ENCODE measurements at places on chromosomes 3 and 15.

GRCh38 chr3:108041253-108041652 lies 49.6 kb downstream of the CD47 start:
- no peak for DNase-seq

GRCh38 chr3:49133226-49133951 lies 539 bp upstream of the LAMB2 start:
- peak; percentile 94 for DNase-seq

GRCh38 chr15:98650417-98651035 lies 2.2 kb downstream of the IGF1R start:
- peak; percentile 38 for DNase-seq

DNA sequence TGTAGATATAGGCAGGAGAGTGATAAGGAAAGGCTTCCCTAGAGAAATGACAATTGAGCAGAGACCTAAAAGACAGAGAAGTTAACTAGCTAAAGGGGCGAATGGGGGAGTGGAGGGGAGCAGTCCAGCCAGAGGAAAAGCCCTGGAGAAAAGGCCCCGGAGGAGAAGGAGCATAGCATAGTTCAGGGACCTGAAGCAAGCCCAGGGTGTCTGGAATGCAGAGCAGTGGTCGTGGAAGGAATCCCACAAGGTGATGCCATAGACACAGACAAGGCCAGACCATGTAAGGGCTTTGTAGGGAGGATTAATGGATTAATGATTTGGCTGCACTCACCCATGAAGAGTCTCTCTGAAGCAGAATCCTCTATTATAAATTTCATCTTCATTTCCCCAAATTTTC lies 45.8 kb upstream of the LRRN1 start:
- no peak for DNase-seq

GRCh38 chr3:126546013-126546412 lies 12.7 kb downstream of the C3orf22 start:
- no peak for DNase-seq

DNA sequence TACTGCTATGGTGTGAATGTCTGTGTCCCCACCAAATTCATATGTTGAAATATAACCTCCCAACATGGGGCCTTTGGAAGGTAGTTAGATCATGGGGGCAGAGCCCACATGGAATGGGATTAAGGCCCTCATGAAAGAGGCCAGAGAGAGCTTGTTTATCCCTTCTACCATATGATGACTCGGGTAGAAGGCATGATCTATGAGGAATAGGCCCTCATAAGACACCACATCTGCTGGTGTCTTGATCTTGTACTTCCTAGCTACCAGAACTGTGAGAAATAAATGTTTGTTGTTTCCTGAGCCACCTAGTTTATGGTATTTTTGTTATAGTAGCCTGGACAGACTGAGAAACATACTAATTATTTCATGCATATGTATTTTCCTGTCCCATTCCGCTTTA lies 51.9 kb downstream of the WWTR1 start:
- peak; percentile 81 for DNase-seq

DNA sequence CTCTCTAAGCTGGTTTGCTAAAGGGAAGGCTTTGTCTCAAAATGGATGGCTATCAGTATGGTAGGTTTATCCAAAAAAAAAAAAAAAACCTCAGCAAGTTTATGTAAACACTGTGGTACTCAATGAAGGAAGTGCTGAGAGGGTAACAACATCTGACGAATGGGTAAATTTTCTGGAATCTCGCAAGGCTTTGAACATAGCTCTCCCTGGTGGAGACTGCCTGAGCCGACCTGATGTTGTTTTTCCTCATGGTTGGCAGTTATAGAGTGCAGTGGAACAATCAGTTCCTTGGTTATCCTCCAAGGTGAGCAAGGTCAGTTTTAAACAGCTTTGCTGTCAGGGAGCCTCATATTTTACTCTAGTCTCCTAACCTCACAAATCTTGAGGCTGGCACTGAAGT lies 94.6 kb downstream of the ZPLD1 start:
- DNase-seq = no peak

DNA sequence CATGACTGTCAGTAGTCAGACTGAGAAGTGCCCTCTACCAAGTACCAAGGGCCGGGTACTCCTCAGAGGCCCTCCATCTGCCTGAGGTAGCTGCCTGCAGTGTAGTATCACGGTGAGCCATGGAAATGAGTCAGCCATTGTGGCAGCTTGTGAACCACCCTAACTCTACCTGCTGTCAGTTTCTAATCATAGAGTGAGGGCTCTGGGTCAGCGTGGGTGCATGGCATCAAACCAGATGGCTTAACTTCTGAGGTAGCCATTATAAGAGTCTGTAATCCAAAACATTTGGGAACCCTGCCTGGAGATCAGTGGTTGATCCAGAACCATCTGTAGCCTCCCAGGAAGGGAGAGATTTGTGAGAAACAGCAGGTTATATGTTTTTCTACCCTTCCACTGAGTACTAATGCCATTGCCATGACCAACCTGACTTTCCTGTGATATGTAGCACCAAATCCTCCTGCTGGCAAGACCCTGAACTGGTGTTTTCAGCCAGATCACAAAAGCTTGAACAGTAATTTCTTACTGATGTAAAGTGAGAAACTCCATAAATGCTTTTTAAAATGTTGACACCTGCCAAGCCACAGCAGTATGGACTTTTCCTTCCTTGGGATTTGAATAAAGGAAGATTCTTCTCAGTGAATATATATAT lies 38.9 kb downstream of the ABHD2 start:
- no peak for DNase-seq

DNA sequence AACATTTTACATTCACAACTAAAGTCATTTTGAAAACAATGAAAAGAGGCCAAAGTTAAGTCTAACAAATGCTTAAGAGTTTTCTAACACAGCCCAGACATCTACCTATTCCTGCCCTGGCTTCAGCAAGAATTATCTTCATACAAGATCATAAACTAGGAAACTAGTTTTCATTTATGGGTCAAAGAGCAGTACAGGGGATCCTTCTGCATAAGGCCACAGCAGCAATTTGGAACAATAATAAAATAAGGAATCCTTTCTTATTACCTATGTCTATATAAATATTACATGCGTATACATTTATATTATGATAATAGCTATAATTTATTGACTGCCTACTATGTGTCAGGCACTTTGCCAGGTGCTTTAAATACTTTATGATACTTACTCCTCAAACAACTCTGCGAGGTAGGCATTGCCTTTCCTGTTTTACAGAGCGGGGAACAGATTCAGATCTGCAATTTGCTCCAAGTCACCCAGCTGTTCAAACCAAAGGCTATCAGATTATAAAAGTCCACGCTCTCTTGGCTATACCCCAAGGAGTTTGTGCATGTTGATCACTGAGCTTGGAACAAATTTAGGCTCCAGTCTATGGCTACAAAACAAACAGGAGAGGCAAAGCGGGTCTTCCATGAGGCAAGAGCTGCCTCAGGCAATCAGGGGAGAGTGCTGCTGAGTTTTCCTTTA lies 196.4 kb downstream of the RORA start:
- DNase-seq = no peak

GRCh38 chr3:167929968-167930367 lies 165.8 kb downstream of the GOLIM4 start:
- DNase-seq = no peak

GRCh38 chr3:151315136-151315535 lies 1.5 kb downstream of the GPR87 start:
- peak; percentile 68 for DNase-seq

GRCh38 chr3:183341545-183342288 lies 86.7 kb downstream of the MCF2L2 start:
- DNase-seq = no peak

- no peak for DNase-seq
Measured at GRCh38 chr3:86104154-86104553, 886.8 kb downstream of the VGLL3 start.

DNA sequence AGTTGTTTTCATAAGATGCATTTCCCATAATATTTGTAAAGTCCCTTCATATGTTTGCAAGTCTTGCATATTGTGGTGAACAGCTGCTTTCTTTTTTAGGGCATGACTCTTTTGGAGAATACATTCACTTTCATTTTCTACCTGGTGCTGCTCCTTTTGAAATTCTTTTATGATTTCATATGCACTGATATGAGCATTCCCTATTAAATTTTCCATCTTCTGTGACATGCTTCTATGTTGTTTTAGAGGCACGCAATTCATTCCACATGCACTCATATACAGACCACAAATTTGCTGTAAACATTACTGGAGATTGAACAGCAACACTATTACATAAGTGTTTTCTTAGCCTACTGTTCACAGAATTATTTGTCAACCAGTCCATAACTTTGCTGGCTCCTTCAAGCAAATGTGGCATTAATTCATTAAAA lies 92.8 kb upstream of the TNFSF10 start:
- DNase-seq = peak; percentile 29

DNA sequence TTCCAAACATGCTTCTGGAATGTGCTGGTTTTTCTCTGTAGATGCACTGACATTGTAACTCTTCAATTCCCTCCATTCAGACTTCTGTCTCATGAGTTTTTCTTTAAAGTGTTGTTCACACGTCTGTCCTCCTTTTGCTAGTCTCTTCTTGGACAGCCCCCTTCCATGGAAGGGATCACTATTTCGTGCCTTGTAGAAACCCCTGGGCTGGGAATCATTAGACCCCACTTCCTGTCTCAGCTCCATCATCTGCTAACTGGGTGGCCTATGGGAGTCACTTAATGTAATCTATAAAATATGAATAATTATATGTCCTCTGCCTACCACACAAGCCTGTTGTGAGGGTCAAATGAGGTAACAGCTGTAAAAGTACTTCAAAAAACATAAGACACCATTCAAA lies 110.6 kb downstream of the THSD4 start:
- peak; percentile 41 for DNase-seq

GRCh38 chr3:170044271-170044670 lies 6.5 kb downstream of the GPR160 start:
- DNase-seq = no peak

- DNase-seq = no peak
Measured at GRCh38 chr15:72375501-72375845, 341 bp downstream of the HEXA start.

GRCh38 chr3:124351430-124352148 lies 359.7 kb upstream of the ROPN1 start:
- DNase-seq = peak; percentile 86

- DNase-seq = peak; percentile 70
Measured at GRCh38 chr15:67504796-67505195, 16.1 kb upstream of the C15orf61 start.

GRCh38 chr3:56294286-56294685 lies 174.0 kb downstream of the ERC2 start:
- no peak for DNase-seq

- peak; percentile 56 for DNase-seq
Measured at GRCh38 chr3:57966829-57967228, 41.4 kb upstream of the FLNB start.

GRCh38 chr3:57256844-57257243 lies 29.3 kb downstream of the APPL1 start:
- no peak for DNase-seq

- DNase-seq = peak; percentile 90
Measured at GRCh38 chr3:39166932-39167532, 13.6 kb upstream of the CSRNP1 start.

- peak; percentile 64 for DNase-seq
Measured at GRCh38 chr3:136209921-136210320, 13.8 kb upstream of the MSL2 start.

DNA sequence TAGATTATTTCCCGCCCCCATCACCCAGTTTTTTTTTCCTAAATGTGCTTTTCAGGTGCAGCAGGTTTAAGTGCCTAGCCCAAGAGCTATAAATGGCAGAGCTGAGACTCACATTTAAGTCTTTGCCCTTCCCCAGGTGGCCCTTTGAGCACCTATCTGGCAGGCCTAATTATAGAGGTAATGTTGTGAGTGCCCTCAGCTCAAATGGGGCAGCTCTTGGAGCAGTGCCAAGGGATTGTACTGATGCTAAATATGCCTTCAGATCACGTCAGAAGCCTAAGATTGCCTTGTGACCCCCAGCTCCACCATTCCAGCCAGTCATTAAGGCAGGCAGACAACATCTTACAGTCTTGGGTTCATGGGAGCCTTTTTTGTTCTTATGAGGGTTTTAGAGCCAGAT lies 159.5 kb downstream of the RPLP1 start:
- DNase-seq = no peak

GRCh38 chr3:115652738-115653137 lies 29.4 kb downstream of the GAP43 start:
- no peak for DNase-seq

DNA sequence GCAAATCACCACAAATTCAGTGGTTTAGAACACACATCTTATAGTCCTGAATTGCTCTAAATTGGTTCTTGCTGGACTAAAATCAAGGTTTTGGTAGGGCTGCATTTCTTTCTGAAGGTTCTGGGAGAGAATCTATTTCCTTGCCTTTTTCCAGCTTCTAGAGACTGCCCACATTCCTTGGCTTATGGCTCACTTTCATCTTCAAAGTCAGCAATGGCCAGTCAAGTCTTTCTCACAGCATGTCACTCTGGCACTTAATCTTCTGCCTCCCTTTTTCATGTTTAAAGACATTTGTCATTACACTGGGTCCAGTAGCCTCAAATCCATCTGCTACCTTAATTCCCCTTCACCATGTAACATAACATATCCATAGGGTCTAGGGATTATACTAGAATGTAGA lies 149.0 kb downstream of the NEK10 start:
- DNase-seq = peak; percentile 19

GRCh38 chr15:69491038-69491505 lies 38.5 kb downstream of the RPLP1 start:
- DNase-seq = no peak

- DNase-seq = no peak
Measured at GRCh38 chr15:65512807-65513416, 4.6 kb downstream of the DPP8 start.

- no peak for DNase-seq
Measured at GRCh38 chr3:9183011-9183410, 66.4 kb downstream of the SRGAP3 start.
